ENCODE measurements at places on chromosomes 2 and 18.
A peak's percentile ranks its signal among the peaks of the same experiment; 100 is the strongest.

- no peak for DNase-seq
Observed at GRCh38 chr2:216495656-216496055, 3.0 kb upstream of the RPL37A start.

DNA sequence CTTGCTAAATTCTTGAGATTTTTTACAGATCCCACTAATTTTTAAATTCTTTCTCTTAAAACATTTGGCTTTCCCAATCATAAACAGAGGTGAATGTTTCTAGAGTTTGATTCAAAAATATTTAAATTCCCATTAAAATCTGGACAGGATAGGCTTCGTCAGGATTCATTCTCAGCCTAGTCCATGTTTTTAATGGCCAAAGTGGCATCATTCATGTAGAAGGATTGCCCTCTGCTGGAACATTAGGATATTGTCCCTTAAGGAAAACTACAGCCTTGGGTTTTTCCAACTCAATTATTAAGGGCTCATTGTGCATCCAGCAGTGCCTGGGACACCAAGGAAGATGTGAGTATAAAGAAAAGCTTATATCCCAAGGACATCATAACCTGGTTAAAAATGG lies 71.7 kb downstream of the TPGS2 start:
- DNase-seq = no peak

GRCh38 chr18:939958-940357 lies 35.3 kb downstream of the ADCYAP1 start:
- no peak for DNase-seq

GRCh38 chr2:57460396-57461276 lies 586.0 kb upstream of the VRK2 start:
- DNase-seq = no peak

- DNase-seq = no peak
Observed at GRCh38 chr18:50928551-50928950, 39.3 kb upstream of the ELAC1 start.

DNA sequence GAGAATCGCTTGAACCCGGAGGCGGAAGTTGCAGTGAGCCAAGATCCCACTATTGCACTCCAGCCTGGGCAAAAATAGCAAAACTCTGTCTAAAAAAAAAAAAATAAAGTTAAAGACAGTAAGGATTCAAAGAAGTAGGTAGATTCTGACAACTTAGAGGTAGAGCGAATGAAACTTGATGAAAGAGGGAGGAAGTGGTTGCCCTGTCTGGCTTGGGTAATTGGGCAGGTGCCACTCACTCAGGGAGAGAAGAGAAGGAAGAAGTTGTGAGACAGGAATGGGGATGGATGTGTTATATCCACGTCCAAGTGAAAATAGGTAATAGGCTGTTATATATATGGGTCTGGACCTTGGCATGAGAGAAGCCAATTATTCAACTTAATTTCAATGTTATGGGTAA lies 26.3 kb downstream of the NDC80 start:
- DNase-seq = no peak

GRCh38 chr2:74834792-74835755 lies 1.1 kb downstream of the HK2 start:
- DNase-seq = peak; percentile 27

DNA sequence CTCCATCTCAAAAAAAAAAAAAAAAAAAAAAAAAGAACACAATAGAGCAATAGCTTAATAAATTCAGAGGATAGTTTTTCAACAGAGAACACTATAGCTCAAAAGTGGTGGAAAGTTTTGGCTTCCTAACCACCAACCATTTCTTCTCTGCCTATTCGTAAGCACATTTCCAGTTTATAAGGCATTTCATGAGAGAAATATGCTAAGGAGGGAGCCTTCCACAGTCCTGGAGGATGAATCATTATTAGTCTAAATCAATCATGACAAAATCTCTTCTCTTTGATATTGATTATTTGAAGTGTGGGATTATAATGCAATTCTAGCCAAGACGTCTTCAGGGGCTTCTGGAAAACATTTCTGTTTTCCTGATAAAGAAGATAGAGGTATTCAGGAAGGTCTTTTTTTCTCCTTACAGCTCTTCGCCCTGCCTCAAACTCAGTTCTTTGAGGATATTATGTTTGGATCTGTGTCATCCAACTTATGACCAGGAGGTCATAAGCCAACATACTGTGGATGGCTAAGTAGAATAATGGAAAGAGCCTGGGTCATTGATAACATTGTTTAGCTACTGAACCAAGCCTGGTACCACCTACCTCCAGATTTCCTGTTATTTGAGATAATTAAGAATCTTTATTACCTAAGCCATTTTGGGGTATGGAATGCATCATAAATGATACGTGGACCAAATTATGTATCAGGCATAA lies 207.3 kb downstream of the TRIB2 start:
- DNase-seq = no peak

- no peak for DNase-seq
Observed at GRCh38 chr18:49588171-49588570, 26.3 kb downstream of the LIPG start.

DNA sequence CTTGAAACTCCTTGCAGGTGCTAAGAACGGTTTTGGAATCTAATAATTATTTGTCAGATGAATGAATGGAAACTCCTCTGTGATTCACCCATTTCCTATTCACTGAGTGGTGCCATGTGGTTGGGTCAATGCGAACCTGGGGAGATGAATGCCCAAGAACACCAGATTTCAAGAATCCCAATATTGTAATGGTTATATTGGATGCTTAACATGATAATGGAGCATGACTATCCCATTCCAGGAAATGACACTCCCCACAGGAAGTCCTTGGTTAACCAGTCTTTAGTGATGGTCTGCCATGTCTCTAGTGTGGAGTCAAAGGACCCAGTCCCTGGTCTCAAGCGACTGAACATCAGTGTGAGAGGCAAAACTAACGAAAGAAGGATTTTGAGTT lies 67.9 kb upstream of the ST3GAL5 start:
- no peak for DNase-seq

DNA sequence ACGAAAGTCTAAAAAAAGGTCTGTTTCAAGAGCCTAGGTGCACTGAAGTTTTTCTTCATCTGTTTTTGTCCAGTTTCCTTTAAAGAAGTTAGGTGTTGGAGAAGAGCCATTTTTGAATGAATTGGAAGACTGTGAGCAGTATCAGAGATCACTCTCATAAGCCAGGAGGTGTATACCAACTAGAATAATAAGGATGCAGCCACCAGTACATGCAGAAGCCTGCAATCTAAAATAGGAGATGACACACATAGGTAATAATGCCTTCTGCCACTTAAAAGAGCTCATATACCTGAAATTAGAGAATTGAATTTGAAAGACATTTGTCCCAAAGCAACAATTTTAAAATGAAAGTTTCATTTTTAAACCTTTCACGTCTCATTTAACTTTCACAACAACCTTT lies 81.7 kb downstream of the RBMS1 start:
- no peak for DNase-seq

DNA sequence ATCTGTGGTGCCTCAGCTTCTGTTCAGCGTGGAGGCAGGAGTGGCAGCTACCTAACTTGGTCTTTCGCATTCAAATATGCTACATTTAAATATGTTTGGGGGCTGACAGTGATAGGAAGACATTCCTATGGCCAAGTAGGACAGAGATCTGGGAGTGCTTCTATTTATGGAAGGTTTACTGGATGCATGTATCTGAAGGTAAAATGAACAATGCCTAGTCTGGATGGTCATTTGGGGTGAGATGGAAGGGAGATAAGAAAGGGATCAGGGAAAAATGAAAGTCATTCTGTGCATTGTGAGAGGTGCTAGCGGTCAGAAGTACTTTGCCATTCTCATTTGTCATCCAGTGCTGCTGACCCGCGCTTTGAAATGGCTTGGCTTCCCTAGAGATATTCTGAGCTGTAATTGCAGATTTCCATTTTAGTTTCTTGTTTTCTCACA lies 300.9 kb upstream of the FBXO11 start:
- no peak for DNase-seq

GRCh38 chr2:119393971-119394748 lies 27.4 kb downstream of the DBI start:
- no peak for DNase-seq

GRCh38 chr18:48687346-48688042 lies 148.7 kb downstream of the CTIF start:
- no peak for DNase-seq

GRCh38 chr2:164782323-164782722 lies 59.3 kb downstream of the COBLL1 start:
- DNase-seq = no peak

GRCh38 chr2:139439100-139439499 lies 658.9 kb upstream of the NXPH2 start:
- no peak for DNase-seq

- no peak for DNase-seq
Observed at GRCh38 chr18:5962362-5962761, 67.0 kb upstream of the TMEM200C start.

DNA sequence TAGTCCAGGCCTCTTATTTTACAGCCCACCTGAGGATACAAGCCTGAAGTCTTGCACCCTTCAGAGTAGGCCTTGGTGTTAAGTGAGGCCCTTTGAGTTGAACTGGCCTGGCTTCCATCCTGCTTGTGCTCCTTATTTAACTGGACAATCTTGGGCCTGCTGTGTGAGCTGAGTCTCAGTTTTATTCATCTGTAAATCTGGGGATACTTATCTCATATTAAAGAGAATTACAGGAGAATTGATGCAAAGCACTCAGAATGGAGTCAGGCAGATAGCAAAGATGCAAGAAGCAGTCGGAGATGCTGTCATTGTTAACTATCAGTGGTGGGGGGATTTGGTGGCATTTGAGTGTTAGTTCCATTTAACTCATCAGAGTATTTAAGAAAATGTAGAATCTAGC lies 36.8 kb downstream of the MFSD6 start:
- DNase-seq = no peak

- DNase-seq = no peak
Observed at GRCh38 chr2:134248913-134249312, 5.0 kb upstream of the MGAT5 start.

GRCh38 chr2:164747783-164748433 lies 93.7 kb downstream of the COBLL1 start:
- no peak for DNase-seq

GRCh38 chr2:100891906-100892642 lies 72.1 kb downstream of the NPAS2 start:
- DNase-seq = no peak

DNA sequence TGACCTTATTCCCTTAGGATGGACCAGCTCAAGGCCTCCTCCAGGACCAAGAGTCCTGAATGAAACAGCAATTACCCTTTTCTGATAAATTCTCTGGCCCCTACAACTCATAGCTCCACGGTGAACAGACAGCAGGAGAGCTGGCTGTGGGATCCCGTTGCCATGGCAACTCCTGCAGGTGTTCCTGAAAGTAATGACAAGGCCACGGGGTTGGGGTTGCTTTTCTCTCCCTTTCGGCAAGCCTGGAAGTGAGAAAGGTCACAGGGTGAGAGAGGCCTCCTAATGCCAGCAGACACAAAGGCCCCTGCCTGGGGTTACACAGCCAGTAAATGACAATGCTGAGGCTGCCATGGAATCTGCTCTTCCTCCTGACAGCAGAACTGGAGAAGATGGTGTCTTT lies 403.0 kb downstream of the NBAS start:
- DNase-seq = no peak

GRCh38 chr2:235990344-235990743 lies 177.8 kb downstream of the GBX2 start:
- DNase-seq = no peak

DNA sequence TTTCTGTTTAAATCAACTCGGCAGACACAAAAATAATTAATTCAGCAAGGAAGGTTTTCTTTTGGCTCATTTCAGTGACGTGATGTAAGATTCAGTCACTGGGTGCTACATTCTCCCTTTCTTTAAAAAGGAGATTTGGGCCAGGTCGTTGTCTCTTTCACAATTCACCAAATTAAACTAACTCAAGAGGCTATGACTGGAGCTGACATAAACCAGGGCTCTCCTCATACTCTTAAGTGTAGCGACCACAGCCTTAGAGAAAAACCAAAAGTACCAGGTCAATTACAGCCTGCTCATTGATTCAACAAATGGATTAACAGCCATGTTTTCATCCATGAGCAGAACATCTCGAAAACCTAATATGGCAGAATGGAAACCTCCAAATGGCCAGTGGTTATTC lies 85.7 kb downstream of the PAX3 start:
- no peak for DNase-seq

- no peak for DNase-seq
Observed at GRCh38 chr2:8244639-8245038, 437.2 kb upstream of the ID2 start.

GRCh38 chr2:29236074-29236473 lies 120.9 kb downstream of the CLIP4 start:
- no peak for DNase-seq

- DNase-seq = no peak
Observed at GRCh38 chr18:48395646-48396045, 13.5 kb downstream of the ZBTB7C start.

- DNase-seq = no peak
Observed at GRCh38 chr18:10522574-10522973, 3.3 kb upstream of the NAPG start.

Measured in activated naive CD4-positive, alpha-beta T cell (primary cell).